ENCODE measurements at places on chromosomes 5 and 9. TPM values are rescaled to one million over a fixed set of nuclear protein-coding genes. Genes with fewer than 3 reads are reported as not detected.

- DNase-seq = peak; percentile 55
These were observed 107.0 kb downstream of the TRIO start for GRCh38 chr5:14250084-14250695.

DNA sequence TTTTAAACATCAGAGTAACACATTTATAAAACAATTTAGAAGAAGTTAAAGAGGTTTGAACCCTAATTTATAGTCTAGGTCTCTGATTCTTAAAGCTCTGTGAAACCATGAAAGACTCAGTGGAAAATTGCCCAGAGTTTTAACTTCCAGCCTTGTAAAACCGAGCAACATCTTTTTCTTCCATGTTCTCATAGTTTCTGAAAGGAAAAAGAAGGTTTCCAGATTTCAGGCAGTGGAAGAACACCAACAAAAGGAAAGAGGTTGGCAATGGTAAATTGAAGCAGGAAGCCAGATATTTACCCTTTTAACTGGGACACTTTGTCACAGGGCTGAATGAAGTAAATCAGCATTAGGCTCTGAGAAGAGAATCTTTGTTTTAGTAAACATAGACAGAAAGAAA lies 1999.3 kb downstream of the MAT2B start:
- no peak for DNase-seq

Gene RGP1
- 8.2 TPM for polyA plus RNA-seq

DNA sequence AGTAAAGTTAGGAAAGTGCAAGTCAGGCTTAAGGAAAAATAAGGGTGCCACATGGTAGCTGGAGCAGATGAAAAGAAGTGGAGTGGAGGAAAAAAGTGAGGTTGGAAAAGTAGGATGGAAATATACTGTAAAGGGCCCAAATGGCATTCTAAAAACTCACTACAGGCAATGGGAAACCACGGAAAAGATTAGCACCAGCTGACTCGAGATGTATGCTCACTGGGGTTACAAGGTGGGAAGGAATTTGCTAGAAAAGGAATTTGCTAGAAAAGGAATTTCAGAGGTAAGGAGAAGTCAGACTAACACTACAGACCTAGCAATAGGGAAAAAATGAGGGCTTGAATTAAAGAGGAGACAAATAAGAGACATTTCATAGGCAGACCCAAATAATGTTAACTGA lies 3.6 kb downstream of the PSMD5 start:
- no peak for DNase-seq

Gene FGD3
- polyA plus RNA-seq = 1.6 TPM

Gene RNF38
- polyA plus RNA-seq = 6.4 TPM

DNA sequence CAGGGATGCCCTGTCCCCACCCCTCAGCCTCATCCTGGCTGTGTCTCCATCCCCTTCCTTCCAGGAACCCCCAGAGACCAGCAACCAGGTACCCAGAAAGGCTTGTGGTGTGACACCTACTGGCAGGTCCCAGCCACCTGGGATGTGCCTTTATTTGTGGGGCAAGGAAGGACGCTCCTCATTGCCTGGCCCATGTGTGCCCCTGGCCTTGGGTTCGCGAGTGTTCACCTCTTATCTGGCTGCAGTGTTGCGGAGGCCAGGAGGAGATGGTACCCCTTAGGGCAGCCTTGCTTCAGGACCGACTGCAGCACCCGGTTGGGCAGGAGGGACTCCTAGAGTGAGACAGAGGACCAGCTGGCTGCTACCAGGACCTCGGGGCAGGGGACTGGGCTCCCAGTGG lies 8.8 kb downstream of the C9orf50 start:
- DNase-seq = no peak

Gene LRRC19
- not detected for polyA plus RNA-seq

GRCh38 chr9:26561928-26562327 lies 330.7 kb downstream of the CAAP1 start:
- DNase-seq = no peak

- no peak for DNase-seq
These were observed 126.6 kb upstream of the TYRP1 start for GRCh38 chr9:12566404-12567090.

GRCh38 chr5:12695651-12696050 lies 791.4 kb upstream of the CTNND2 start:
- DNase-seq = no peak

Gene GRXCR2
- 1.9 TPM for polyA plus RNA-seq

DNA sequence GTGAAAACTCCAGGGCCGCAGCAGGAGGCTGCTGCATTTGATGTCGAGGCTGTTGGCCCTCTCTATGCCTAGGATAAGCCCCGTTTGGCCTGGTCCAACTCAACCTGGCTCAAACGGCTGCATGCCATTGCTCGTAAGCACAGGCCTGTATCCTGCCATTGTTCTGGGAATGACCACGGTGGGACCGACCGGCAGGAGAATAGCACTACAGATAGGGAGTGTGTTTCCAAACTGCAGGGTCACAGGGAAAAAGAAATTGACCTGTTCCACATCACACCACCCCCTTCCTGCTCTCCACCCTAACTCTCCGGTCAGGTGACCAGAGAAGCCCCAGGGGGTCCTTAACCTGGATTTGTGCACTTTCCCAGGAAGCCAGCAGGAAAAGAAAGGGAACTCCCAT lies 278.7 kb upstream of the KLF4 start:
- DNase-seq = peak; percentile 31

Gene SUB1
- polyA plus RNA-seq = 141 TPM

- DNase-seq = no peak
These were observed 247.2 kb downstream of the KIF4B start for GRCh38 chr5:155260798-155261197.

- no peak for DNase-seq
These were observed 19.9 kb downstream of the RALGPS1 start for GRCh38 chr9:126934441-126934840.

Gene GBA2
- polyA plus RNA-seq = 81.9 TPM

Gene DIPK1B
- polyA plus RNA-seq = 24.8 TPM

- no peak for DNase-seq
These were observed 55.0 kb upstream of the SLC46A2 start for GRCh38 chr9:112945620-112946208.

Gene OR1Q1
- not detected for polyA plus RNA-seq

- no peak for DNase-seq
These were observed 36.7 kb upstream of the IZUMO3 start for GRCh38 chr9:24582146-24583126.

GRCh38 chr5:10481241-10481935 lies 39.7 kb downstream of the ROPN1L start:
- DNase-seq = no peak

- DNase-seq = peak; percentile 93
These were observed 12.3 kb downstream of the P4HA2 start for GRCh38 chr5:132215329-132215728.

DNA sequence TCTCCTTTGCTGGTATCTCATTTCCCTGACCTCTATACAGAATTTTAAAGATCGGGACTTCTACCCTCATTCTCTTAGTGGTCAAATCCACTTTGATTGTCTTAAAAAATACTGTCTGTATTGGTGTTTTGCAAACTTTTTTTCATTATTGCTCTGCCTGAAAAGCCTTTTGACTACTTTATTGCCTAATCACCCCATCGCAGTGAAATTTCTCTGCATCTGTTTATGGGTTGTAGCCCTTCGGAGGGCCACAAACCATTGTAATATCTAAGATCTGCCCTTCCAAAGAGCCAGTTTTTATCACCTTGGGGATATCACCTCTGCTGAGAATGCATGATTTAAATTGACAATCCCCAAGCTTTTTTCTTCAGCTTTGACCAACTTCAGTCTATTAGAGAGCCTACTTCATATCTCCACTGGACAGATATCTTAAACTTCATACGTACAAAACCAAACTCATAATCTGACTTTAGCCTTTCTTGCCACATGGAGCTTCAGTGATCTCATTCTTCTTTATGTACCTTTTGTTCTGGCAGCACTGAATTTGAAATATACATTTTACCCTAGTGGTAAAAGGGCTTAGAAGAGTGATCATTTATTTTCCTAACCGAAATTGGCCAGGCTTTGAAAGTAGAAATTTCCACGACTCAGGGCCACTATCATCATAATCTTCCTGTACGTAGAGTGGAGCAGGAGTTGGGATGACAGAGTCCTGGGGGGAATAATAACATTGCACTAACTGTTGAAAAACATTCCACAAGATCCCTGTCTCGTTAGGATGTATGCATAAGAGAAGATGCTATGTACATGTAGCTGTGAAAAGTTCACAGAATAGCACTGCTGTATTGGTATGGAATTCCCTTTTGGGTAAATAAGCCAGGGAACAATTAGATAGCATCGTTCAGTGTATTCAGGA lies 21.4 kb downstream of the KIF2A start:
- no peak for DNase-seq

- DNase-seq = no peak
These were observed 92.1 kb downstream of the PBX3 start for GRCh38 chr9:125839317-125839716.

- peak; percentile 90 for DNase-seq
These were observed 37.6 kb downstream of the ANKRD33B start for GRCh38 chr5:10601246-10602030.

GRCh38 chr5:92518318-92518904 lies 1062.6 kb downstream of the NR2F1-AS1 start:
- no peak for DNase-seq

DNA sequence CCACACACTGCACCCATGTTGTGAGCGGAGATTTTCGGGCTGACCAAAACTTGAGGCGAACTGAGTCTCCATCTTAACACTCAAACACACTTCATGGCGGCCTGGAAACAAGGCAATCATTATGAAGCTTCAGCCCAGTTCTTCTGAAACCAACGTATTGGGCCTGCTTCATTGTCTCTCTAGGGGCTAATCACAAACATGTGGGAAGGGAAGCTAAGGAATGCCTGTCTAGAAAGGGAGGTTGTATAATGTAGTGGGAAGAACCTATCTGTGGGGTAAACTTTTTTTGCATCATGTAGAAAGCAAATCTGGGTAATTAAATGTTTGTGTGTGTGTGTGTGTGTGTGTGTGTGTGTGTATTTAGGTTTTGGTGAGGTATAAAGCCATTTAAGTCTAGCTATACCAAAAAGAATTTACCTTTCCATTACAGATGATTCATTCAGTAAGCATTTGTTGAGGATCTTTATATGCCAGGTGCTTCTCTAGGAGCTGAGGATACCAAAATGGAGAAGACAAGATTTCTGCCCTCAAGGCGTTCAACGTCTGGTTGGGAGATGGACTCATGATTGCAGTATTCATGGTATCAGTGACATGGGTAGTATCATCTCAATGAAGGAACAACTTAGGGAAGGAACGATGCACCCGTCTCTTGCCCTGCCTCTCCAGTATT lies 29.4 kb downstream of the SLC1A3 start:
- DNase-seq = no peak

- DNase-seq = no peak
These were observed 25.4 kb downstream of the EXOC3 start for GRCh38 chr5:468401-468800.

Gene NEURL1B
- polyA plus RNA-seq = 16.7 TPM

DNA sequence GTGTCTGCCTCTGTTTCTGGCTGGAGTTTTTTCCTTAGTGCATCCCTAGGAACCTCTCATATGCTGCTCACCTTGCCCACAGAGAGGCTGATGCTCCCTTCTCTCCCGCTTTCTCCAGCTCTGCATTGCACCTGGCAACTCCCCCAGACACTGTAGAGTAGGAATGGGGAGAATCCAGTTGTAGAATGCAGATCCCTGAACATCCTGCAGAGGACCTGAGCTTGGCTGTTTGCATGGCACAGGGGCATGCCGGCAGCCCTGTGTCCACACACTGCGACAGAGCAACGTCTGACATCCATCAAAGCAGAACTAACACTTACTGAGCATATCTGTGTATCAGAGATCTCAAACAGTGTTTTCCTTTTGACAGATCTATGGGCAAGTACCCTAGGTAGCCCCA lies 19.9 kb downstream of the IDNK start:
- DNase-seq = no peak

- no peak for DNase-seq
These were observed 38.9 kb upstream of the FOXB2 start for GRCh38 chr9:76980566-76980965.

Gene CDX1
- 0.13 TPM for polyA plus RNA-seq

DNA sequence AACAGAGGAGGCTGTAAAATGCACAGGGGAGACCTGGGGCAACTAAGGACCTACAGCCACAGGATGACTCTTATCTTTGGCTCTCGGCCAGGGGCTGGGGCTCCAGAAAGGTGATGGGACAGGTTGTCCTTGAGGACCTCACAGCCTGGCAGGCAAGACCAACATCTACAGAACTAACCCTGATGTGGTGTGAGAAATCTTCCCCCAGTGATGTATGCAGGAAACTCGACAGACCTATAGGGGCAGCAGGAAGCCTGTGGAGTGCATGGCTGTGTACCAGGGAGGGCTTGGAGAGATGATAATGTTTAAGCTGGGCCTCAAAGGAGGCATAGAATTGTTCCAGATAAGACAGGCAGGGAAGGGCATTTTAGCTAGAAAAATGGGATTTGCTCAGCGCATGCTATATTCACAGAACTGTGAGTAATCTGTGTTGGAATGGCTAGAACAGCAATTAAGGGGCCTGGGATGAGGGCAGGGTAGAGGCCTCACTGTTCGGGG lies 68.5 kb upstream of the SLC25A51 start:
- DNase-seq = no peak

DNA sequence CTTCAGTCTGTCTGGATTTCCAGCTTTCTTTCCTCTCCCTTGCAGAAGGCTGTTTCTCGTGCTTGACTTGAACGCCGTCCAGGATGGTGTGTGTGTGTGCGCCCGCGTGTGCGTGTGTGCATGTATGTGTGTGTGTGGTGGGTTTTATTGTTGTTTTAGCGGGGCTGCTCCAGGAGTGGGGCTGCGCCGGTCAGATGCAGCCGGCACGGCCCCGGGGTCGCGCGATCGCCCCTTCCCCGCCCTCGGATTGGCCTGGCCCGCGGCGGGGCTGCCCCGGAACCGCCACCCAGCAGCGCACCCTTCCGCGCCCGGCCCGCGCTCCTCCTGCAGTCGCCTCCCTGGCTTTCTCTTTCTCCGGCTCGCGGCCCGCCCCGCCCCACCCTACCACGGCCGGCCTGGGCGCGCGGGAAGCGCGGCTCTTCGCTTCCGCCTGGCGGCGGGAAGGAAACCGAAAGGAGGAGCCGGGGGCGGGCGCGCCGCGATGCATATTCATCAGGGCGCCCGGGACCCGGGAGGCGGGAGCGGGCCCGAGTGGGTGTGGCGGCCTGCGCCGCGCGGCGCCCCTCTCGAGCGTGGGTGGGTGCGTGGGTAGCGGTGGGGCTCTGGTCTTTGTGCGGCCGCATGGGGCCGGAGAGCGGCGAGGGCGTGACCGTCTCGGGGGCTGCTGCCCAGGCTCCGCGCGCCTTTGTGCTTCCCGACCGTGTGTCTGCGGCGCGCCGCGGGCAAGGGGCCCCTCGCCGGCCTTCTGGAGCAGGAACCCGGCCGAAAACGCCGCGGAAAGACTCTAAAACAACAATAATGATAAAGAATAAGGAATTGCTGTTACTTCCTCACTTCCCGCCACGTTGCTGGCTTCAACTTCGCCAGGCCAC lies 8.5 kb upstream of the NFIB start:
- peak; percentile 95 for DNase-seq

GRCh38 chr5:14243766-14244165 lies 100.6 kb downstream of the TRIO start:
- DNase-seq = no peak

GRCh38 chr5:172932313-172933017 lies 26.8 kb upstream of the RPL26L1 start:
- peak; percentile 79 for DNase-seq

- DNase-seq = no peak
These were observed 16.3 kb downstream of the IL5 start for GRCh38 chr5:132526974-132527564.

Gene SARDH
- polyA plus RNA-seq = 0.44 TPM

All from heart right ventricle (tissue), 16 donors.